Stimulated activated CD4-positive, alpha-beta T cell treated with anti-CD3 and anti-CD28 coated beads, Interleukin-1b, Interleukin-23, amount 100 ng/mL, for 48 hours (primary cell): ENCODE measurements at places on chromosomes 5 and 9.
A peak's percentile ranks its signal among the peaks of the same experiment; 100 is the strongest.

DNA sequence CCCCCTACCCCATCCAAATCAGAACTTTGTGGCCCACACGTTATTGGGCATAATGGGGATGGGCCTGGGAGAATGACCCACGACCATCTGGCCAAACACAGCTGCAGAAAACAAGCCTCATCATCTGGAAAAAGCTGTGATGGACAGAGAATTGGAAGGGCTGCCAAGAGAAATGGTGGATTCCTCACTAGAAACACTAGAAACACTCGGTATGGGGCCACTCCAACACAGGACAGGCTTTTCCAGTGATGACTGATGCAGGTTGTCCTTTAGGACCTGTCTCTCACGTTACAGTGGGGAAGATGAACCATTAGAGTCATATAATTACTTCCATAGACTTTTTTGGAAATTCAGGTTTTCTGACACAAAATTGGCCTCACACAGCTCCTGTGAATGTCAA, 172.4 kb upstream of the TARS1 start:
- DNase-seq = no peak

DNA sequence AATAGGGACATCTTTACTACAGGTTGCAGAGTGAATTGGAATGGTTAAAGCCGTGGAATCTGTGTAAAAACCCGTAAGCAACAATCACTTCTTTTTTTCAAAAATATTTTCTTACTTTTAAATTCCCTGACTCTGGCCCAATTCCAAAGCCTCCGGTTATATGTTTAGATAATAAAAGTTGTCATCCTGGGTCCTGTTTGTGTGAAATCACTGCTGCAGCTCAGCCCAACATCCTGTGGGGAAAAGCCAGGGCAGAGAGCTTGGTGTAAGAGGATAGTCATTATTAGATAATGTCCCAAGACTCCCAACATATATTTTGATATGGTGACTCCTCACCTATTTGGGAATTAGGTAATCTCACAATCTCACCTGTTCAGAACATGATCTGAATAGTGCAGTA, 586.0 kb upstream of the BRINP1 start:
- no peak for DNase-seq

DNA sequence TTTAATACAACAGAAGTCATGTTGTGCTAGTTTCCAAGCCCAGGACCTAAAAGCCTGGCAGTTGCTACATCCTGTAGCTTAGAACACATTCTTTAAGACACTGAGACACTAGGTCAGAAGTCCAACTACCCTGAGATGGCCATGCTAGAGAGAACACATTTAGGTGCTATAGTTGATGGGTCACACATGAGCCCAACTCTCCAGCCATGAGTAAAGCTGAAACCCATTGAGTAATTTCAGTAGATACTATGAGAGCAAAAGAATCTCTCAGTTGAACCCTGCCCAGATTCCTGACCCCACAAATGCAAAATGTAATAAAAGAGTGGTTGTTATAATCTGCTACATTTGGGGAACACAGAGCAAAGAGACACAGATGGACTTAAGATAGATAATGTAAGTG, 164.4 kb downstream of the SEMA5A start:
- no peak for DNase-seq

- no peak for DNase-seq
Measured at GRCh38 chr9:116697362-116697761, 10.3 kb downstream of the TRIM32 start.

GRCh38 chr5:93034621-93035590, 546.1 kb downstream of the NR2F1-AS1 start:
- no peak for DNase-seq

DNA sequence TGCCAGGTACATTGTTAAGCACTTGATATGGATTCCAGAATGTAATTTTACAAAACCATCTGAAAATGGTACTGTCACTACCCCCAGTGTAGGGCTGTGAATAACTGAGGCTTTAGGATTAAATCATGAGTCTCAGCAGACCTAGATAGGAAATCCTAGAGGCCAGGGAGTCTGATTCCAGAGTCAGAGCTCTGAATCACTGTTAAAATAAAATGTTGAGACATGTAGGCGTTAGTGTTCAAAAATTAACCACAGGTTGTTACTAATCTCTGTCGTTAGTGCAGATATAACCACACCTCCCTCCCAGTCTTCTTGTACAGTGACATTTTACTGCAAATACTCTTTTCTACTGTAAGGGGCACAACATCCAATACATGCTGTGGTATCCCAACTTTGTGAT, 1828.8 kb downstream of the MAT2B start:
- no peak for DNase-seq

- DNase-seq = no peak
Measured at GRCh38 chr9:130972957-130973685, 34.1 kb upstream of the FIBCD1 start.

DNA sequence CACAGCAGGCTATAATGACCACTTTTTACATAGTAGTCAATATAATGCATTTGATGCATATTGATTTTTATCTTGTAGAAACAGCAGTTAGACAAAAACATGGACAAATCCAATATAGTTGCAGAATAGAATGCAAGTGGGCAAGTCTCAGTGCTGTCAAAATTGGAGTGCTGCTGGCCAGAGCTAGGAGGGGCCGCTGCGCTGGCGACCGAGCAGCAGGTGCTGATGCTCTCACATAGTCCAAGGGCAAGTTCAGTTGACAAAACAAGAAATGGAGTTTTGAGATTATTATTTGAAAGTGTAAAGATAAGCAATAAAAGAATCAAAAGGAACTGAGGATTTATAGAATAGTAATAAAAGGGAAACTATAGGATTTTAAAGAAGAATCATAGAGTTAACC, 60.6 kb upstream of the CDK20 start:
- DNase-seq = no peak

GRCh38 chr5:158751961-158752655, 347.6 kb downstream of the EBF1 start:
- no peak for DNase-seq

DNA sequence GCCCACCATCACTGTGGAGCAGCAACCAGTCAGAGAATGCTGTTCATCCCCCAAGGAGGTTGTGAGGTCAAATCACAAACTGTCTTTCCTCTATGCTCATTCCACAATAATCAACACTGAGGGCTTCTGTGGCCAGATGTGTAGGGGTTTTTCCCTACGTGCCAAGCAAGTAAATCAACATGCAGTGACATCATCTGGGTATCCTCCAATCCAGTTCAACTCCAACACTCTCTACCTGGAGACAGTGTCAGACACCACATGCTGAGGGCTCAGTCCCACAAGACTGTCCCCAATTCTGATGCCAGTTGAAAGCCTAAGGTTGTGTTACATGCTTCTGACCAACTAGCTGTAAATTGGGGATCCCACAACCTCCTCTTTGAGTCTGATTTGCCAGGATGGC, 57.3 kb upstream of the DMRT1 start:
- no peak for DNase-seq

GRCh38 chr5:96902876-96903275, 26.6 kb downstream of the ERAP2 start:
- DNase-seq = no peak

DNA sequence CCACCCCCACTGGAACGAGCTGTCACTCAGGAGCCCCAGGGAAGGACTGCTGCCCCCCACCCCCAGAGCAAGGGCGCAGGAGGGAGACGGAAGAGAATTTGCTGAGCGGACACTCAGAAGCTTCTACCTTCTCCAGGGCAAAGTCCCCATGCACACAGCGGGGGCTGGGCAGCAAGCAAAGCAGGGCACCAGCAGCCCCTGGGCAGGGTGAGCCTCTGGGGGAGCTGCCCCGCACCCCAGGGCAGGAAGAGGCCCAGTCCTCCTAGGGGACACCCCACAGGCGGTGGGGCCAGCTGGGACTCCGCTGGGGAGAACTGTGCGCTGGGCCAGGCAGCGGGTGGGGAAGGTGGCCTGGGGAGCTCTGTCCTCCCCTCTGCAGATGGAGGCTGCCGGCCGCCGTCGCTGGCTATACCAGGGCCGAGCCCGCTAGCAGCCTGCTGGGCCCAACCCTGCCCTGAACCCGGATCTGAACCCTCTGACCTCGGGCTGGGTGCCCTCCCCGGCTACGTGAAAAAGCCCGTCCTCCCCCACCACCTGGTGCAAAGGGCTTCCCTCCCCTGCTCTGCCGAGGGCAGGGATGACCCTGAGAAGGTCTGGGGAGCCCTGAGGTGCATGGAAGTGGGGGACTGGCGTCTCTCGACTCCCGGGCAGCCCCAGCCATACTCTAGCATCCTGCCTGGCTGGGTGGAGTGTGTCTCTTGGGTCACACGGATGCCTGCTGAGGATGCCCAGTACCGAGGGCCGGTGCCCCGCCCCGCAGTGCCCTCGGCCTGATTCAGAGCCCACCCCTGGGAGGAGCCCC, 597 bp upstream of the SLC34A3 start:
- DNase-seq = no peak

DNA sequence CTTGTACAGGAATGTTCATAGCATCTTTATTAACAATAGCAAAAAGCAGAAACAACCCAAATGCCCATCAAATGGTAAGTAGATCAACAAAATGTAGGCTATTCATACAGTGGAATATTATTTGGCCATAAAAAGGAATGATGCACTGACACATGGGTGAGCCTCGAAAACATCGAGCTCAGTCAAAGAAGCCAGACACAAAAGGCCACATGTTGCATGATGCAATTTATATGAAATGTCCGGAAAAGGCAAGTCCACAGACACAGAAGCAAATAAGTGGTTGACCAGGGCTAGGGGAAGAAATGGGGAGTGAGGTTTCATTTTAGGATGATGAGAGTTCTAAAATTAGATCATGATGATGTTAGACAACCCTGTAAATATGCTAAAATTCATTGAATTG, 16.5 kb upstream of the SLC2A8 start:
- no peak for DNase-seq

DNA sequence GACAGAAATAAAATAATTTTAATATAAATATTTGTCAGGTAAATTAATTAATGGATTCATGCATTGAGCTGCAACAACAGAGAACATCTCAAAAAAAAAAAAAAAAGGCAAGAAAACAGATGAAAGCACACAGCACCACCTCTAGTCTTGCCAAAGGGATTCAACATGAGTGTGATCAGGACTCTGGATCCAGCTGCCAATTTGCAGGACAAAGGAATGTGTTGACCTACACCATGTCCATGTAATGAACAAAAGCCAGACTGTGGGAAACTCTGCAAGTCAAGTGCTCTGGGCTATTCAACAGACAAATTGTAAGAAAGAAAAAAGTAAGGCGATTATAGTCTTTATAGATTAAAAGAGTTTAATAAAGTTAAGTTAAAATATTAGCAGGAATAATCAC, 769.3 kb downstream of the TLR4 start:
- no peak for DNase-seq

- no peak for DNase-seq
Measured at GRCh38 chr5:96338091-96338490, 95.0 kb downstream of the PCSK1 start.

DNA sequence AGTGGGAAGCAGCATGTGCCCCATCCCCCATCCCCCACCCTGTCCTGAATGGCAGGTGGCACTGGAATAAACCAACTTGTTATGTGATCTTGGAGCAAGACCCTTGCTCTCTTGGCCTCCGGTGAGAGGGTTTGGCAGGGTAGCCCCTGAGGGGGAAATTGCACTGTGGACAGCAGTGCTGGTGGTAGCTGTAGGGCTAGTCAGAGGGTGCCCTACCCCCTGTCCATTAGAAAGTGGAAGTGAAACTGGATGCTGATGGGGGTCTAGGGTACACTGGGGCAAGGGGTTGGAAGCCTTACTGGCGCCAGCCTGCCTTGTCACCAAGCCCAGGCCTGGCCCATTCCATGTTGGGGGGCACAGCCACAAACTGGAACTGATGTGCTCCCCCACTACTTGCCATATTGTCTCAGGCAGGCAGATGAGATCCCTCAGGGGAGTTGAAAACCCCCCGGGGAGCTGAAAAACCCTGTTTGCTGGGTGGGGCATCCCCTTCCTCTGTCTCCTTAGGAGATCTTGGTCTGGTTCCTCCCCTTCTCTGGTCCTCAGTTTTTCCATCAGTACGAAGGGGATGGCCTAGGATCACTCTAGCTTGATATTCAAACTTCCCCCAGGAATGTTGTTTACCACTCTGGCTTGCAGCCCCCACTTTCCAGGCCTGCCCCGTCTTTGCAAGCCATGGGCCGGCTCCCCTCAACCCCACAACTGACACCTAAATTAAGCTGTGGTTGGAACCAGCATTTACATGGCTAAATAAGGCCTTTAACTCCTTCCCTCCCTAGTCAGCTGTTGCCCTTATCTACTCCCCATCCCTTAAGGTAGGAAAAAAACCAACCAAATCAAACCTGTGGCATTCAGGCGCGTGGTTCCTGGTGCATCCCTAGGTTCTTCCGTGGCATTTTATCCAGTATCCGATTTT, 14.4 kb upstream of the SYNPO start:
- DNase-seq = no peak

- no peak for DNase-seq
Measured at GRCh38 chr5:58622936-58623871, 40.3 kb downstream of the RAB3C start.

DNA sequence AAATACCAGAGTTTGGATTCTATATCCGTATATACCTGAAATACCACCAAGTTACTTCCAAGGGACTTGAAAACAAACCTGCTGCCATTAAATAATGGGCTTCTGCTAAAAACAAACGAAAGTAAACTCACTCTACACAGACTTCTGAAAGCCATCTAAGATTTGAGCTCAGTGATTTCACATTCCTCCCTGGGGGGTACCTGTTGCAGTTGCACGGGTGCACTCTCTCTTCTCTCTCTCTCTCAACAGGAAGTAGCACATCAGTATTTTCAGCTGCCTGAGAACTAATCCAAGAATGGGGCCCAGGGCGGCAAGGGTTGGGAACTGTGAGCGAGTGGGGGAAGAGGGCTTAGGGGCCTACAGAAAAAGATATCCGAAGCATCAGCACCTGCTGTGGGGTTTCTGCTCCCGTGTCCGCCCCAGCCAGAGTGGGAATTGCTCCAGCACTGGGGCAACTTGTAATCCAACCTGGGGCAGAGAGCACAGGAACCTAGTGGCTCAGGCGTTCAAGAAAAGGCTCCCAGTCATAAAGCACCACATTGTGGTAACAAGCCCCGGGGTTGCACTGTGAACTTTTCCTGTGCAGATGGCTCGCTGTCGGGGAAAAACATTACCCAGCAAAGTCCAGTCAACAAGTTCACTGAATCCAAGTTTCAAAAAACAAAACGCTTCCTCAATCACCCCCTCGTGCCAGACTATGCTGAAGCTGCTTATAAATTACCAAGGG, 99.8 kb downstream of the EFNA5 start:
- peak; percentile 41 for DNase-seq

GRCh38 chr5:115054387-115054951, 115.2 kb downstream of the TRIM36 start:
- DNase-seq = no peak

GRCh38 chr9:91711755-91712601, 238.1 kb downstream of the ROR2 start:
- peak; percentile 82 for DNase-seq

DNA sequence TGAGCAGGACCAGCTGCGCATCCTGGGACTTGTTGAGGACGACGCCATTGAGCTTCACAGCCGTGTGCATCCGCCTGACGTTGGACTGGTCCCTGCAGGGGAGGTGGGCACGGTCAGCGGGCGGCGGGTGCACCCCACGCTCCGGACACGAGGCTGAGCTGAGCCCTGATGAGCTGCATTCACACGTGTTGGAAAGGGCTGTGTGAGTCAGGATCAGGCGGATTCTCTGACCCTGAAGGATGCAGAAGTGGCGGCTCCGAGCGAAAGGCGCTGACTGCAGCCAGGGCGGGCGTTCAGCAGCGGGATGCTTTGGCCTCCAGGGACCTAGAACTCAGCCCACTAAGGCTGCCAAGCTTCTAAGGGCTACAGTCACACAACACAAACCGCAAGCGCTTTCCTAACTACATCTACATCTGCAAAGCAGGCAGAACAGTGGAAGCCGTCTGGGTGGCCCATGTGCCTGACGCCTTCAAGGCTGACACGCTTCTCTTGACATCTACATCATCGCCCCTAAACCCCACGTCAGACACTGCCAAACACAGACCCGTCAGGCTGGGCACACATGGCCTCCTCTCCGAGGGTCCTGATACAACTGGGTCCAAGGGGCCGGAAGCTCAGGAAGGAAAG, 44.9 kb downstream of the NKD2 start:
- no peak for DNase-seq
